ENCODE measurements at places on chromosomes 12 and 14.

DNA sequence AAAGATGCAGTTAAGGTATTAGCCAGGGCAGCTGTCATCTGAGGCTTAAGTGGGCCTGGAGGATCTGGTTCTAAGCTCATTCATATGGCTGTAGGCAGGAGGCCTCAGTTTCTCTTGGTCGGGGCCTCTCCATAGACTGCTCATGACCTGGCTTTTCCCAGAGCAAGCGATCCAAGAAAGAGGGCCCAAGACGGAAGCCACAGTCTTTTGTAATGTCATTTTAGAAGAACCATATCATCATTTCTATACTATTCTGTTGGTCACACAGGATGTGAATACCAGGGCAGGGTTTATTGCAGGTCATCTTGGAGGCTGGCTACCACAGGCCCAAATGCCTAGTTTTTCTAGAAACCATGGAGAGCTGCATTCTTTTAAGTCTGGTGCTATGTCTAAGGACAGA lies 47.7 kb downstream of the GNG2 start:
- no peak for DNase-seq

DNA sequence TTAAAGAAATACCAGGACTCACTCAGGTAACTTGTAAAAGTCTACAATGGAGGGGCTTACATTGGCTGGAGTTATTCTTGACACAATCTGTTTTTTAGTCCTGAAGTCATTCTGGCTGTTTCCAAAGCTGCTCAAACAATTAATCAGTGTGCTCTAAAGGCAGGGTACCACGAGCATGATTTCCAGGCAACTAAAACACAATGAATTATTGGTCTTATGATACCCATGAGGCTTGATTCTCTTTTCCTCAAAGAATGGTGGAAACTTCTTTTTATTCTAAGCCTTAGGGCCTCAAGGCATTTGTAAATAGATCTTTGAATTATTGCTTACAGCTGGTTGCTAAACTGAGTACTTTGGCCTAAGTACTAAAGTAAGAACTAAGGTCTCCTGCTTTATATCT lies 199.8 kb upstream of the PDZRN4 start:
- DNase-seq = no peak

- no peak for DNase-seq
Observed at GRCh38 chr12:5521456-5522325, 89.8 kb downstream of the NTF3 start.

DNA sequence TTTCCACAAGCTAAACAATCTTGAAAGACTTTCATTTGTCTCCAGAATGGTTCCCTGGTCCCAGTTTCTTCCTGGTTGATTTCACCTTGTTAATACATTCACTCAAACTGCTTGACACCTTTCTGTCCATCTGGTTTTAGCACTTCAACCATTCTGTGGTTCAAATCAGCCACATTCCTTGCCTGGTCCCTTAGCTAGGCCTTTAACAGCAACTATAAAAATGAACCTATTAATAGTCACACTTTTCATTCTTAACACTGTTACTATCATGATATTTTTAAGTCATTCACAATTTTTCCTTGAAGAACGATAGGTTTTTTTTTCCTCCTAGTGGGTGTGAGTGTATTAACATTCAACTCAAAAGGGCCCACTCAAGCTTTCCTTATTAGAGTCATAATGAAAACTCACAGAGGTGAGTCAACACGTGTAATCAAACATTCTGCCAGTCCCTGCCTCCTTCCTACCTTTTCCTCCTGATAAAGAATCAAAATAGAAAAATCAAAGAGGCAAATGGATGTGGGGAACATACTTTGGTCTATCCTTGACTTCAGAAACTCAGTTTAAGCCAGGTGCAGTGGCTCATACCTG lies 34.4 kb upstream of the CCNT1 start:
- no peak for DNase-seq

DNA sequence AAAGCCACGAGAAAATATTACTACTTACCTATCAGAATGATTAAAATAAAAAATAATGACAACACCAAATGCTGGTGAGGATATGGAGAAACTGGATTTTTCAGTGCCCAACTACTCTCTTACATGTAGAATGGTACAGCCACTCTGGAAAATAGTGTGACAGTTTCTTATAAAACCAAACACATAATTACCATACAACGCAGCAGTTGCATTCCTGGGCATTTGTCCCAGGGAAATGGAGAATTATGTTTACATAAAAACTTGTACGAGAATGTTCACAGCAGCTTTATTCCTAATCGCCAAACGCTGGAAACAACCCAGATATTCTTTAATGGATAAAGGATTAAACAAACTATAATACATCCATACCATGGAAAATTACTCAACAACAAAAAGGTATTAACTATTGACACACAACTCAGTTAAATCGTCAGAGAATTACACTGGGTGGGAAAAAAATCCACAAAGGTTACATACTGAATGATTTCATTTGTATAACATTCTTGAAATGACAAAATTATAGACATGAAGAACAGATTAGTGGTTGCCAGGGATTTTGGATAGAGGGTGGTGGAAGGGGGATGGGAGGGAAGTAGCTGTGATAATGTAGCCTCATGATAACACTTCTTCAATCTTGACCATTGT lies 35.4 kb downstream of the TAOK3 start:
- DNase-seq = peak; percentile 55

GRCh38 chr12:108875280-108875679 lies 4.6 kb upstream of the DAO start:
- DNase-seq = no peak

GRCh38 chr12:73863546-73863945 lies 674.1 kb upstream of the ATXN7L3B start:
- peak; percentile 14 for DNase-seq

- DNase-seq = peak; percentile 84
Observed at GRCh38 chr12:112303004-112303403, 79.2 kb downstream of the HECTD4 start.

DNA sequence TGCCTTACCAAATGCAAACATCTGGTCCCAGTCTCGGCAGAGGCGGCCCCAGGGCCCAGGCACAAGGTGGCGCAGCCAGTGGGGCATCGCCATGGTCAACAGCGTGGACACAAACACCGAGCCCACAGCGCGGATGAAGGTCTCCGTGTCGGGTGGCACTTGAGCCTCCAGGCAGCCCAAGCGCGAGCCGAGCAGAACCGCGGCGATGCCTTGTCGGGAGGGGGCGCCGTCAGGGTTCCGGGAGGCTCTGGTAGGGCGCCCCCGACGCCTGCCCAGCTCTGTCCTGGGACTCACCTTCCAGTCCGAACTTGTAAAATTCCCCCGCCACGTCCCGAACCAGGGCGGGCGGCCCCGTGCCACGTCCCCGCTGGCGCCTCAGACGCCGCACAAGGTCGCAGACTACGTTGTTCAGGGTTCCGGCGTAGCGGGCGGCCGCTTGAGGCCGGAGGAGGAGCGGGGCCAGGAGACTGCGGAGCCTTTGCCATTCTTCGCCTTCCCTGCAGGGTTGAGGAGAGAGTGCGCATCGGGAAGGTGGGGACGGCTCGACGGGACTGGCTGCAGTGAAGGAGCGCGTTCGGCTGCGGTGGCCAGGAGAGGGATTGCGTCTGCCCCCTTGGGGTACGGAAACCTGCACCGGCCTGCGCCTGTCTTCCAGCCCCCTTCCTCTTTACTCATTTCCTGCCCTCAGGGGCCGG lies 1.7 kb downstream of the CYP27B1 start:
- DNase-seq = no peak

DNA sequence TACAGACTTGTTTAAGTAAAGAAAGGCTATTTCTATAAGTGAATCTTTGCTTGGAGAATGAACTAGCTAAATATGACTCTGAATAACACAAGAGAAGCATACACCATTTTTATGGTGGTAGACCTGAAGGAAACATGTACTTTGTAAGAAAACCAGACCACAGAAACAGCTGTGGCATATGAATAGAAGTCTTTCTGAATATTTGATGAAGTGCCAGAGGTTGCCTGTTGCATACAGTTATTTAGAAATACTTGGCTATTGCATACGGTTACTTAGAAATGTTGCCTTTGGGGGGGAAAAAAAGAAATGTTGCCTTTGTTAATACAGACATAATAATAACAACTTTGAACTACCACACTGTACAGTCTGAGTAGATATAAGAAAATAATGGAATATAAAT lies 16.8 kb upstream of the LEMD3 start:
- DNase-seq = peak; percentile 6

DNA sequence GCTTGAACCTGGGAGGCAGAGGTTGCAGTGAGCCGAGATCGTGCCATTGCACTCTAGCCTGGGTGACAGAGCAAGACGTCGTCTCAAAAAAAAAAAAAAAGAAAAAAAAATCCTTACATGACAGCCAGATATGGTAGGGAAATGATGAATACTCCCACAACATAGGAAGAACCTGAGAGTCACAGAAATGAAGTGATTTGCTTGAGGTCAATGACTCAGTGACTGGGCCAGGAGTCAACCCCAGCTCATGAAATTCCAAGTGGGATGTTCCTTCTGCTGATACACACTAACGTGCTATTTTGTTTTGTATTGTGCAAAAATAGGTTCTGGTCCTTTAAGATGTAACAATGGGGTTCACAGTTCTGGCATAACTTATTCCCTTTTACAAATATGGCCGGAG lies 9.0 kb downstream of the RHOF start:
- peak; percentile 92 for DNase-seq

GRCh38 chr14:104477666-104478380 lies 101.7 kb upstream of the C14orf180 start:
- no peak for DNase-seq

GRCh38 chr12:118344829-118345228 lies 27.9 kb downstream of the TAOK3 start:
- no peak for DNase-seq

DNA sequence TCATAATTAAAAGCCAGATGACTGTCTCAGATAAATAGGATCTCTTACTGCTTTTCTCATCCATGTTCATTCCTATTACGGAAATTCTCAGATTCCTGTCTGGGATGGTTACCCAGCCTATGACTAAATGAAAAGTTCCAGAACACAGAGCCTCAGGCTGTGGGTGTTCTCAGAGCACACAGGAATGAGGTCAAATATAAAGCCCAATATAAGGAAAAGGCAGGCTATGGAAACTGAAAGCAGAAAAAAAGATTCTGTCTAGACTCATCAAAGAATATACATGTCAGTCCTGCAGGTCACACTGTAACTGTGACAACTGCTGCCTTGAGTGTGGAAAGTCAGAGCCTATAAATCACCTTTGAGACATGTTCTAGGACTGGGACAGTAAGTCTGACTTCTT lies 64.3 kb downstream of the DCAF5 start:
- DNase-seq = peak; percentile 79

- DNase-seq = no peak
Observed at GRCh38 chr14:64069634-64070359, 217.0 kb downstream of the SYNE2 start.

GRCh38 chr14:68727315-68728047 lies 65.4 kb downstream of the ZFP36L1 start:
- no peak for DNase-seq

GRCh38 chr12:106071686-106072085 lies 67.1 kb downstream of the NUAK1 start:
- no peak for DNase-seq

DNA sequence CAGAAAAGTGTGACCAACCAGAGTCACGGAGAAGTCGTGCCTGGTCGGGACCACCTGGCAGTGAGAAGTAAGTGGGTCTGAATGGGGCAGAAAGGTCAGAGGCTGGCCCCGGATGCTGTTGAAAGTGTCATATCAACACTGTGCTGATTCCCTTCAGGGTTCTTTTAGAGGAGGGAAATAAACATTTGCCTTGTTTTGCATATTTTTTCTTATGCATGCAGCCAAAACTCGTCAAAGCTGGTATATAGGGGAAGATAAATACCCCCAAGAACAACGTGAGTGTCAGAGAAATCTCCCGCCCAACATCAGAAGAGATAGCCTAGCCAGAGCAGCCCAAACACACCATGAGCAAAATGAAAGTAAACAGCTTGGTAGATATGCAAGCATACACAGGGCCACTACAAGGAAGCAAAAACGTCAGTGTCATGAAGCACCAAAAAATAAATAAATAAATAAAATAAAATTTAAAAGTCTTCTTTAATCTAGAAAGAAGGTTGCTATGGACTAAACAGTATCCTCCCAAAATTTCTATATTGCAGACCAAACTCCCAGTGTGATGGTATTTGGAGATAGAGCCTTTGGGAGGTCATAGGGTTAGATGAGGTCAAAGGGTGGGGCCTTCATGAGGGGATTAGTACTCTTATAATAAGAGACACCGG lies 22.1 kb downstream of the EIF5 start:
- no peak for DNase-seq

DNA sequence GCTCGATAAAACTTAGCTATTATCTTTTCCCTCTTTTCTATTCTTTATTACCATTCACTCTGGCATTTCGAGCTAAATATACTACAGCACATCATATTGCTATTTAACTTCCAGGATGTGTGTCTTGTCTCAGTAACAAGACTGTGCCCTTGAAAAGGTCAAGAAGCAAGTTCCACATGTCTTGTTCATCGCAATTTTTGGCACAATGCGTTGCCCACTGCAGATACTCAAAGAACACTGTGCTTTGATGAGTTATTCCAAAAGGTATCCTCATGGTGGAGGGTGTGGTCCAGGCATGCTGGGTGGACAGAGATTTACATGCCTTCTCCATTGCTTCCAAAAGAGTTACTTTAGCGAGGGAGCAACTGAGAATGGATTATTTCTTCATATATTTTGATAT lies 6.6 kb downstream of the E2F7 start:
- peak; percentile 91 for DNase-seq

DNA sequence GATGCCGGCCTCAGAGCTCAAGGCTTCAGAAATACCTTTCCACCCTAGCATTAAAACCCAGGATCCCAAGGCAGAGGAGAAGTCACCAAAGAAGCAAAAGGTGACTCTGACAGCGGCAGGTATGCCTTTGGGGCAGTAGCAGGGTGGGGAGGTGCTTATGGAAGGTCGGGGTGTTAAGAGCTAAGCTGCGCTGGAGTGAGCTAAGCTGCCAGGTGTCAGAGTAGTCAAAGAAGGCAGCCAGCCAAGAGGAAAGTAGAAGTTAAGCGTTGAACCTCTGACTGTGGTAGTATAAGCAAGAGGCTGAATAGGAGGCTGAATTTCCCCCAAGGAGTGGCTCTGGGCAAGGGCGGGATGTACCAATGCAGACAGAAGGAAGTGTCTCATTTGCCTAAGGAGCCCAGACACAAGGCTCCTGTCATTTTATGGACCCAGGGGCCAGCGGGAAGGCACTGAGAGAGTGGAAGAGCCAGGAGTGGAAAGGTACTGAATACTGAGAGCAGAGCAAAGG lies 29.2 kb downstream of the DYRK4 start:
- DNase-seq = no peak

- DNase-seq = peak; percentile 85
Observed at GRCh38 chr14:23154964-23155587, 28.4 kb downstream of the SLC7A8 start.
